ENCODE measurements at places on chromosomes 2 and 18.

- DNase-seq, result no peak
Observed at GRCh38 chr2:215904101-215904500, 109.2 kb downstream of the MREG start.

- no peak for DNase-seq
Observed at GRCh38 chr2:174336501-174337336, 2.0 kb downstream of the SP9 start.

DNA sequence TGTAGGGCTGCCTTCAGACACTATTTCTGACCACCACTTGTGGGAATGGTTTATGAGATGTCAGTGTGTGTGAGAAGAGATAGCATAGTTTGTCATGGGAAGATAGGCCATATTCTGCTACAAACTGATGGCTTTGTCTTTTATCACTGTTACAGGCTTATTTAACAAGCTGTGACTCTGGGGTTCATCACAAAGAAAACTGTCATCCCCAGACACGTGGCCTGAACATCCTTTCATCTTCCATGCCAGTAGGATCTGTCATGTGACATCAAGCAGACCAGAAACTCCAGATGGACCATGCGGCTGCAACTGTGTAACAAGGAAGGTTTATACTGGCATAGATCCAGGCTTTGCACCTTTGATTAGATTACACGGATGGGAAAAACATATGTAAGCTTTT is 128.6 kb upstream of the KCNH7 start:
- no peak for DNase-seq

DNA sequence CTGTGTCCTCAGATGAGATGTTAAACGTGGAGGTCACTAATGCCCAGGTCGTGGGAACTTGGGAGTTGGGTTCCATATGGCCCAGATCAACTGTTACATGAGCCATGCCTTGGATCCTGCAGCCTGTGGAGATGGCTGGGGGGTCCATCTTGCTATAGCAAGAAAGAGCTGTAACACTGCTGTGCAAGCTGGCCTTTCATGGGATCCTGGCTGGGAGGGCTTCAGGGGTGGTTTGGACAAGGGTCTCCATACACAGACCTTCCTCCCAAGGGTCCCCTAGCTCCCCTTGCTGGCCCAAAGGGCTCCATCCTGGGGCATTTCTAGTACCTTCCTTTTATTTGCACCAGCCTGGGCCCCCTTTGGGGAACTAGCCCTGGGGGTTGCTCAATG is 337.7 kb downstream of the DYSF start:
- DNase-seq, result no peak

GRCh38 chr2:232120911-232121310 is 159.4 kb downstream of the DIS3L2 start:
- DNase-seq, result no peak
